HL-60 (cell line): ENCODE measurements at places on chromosomes 5 and 9.

DNA sequence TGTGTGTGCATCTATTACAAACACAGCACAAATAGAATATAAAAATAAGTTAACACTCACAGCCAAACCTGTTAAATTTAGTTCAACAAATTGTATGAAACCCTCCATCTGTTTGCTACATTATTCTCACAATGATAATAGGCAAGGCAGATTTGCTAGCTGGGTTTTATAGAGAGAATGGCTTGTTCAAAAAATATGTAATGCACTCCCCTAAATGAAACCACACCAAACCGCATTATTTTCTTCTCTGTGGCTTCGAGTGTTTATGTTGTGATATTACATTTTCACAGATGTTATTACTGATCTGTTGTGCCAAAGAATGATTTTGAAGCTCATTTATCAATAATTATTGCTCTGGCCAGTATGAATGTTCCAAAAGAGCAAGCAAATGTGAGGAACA lies 92.9 kb downstream of the SPATA31D1 start:
- DNase-seq = no peak

- DNase-seq = peak; percentile 75
Measured at GRCh38 chr5:95924720-95925377, 36.8 kb downstream of the ELL2 start.

- DNase-seq = no peak
Measured at GRCh38 chr9:37511016-37512010, 25.6 kb downstream of the POLR1E start.

GRCh38 chr9:1001838-1002237 lies 25.4 kb downstream of the DMRT3 start:
- no peak for DNase-seq

- peak; percentile 84 for DNase-seq
Measured at GRCh38 chr9:136373300-136374182, at the start of gene CARD9. CARD9 (minus strand) TSS chr9:136373669; CDS start chr9:136372078, 1,591 bp downstream.

DNA sequence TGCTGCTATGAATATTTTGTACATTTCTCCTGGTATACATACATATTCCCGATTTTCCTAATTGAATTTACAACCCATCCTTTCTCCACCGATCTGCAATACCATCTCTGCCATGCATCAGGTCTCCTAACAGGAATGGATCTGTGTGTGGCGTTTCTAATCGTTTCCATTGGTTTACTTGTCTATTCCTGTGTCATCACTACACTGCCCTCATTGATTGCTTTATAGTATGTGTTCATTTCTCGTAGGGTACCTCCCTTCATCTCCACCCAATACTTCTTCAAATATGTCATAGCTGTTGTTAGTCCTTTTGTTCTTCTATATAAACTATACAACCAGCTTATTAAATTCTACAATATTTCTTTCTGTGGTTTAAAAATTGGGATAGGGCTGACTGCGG lies 7.1 kb upstream of the OR2S2 start:
- DNase-seq = no peak

DNA sequence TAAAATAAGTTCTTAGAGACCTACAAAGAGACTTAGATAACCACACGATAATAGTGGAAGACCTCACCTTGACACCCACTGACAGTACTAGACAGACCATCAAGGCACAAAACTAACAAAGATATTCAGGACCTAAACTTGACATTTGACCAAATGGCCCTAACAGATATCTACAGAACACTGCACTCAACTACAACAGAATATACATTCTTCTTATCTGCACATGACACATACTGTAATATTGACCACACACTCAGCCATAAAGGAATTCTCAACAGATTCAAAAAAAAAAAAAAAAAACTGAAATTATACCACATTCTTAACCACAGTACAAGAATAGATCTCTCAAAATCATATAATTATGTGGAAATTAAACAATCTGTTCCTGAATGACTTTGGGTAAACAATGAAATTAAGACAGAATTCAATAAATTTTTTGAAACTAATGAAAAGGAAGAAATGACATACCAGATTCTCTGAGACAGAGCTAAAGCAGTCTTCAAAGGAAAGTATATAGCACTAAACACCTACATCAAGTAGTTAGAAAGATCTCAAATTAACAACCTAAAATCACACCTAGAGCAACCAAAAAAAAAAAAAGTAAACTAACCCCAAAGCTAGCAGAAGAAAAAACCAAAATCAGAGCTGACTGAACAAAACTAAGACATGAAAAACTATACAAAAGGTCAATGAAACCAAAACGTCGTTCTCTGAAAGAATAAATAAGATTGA lies 362.3 kb upstream of the POU5F2 start:
- DNase-seq = no peak

DNA sequence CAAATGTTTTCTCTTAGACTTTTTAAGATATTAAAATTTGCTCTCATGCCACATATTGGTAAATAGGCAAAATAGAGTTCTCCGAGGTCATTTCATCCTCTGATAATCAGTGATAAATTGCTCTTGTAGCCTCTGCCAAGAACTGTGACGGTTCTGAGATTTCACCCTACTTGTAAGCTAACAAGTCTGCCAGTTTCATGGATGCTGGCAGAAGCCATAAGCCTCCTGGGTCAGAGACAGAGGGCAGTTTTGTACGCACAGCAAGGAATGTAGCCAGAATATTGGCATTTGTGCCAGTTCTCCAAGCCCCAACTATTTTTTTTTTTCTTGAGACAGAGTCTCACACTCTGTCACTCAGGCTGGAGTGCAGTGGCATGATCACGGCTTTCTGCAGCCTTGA lies 945.0 kb upstream of the WWC1 start:
- no peak for DNase-seq

DNA sequence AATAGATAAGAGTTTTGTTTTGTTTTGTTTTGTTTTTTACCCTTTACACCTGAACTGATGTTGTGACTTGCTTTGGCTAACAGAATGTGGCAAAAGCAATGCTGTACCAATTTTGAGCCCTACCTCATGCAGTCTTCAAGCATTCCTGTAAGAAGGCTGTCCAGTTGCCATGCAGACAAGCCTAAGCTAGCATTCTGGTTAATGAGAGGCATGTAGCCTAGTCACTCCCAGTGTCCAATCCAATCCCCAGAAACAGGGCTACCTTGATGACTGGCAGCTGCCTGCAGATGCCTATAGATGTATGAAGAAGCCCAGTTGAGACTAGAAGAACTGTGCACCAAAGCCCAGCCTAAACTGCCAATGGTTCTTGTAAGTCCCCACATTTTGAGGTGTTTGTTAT lies 9.4 kb upstream of the EFNA5 start:
- no peak for DNase-seq

- DNase-seq = no peak
Measured at GRCh38 chr5:59062986-59063683, 480.3 kb downstream of the RAB3C start.

GRCh38 chr9:34771007-34771406 lies 61.1 kb upstream of the CCL21 start:
- no peak for DNase-seq

- no peak for DNase-seq
Measured at GRCh38 chr9:135480071-135480939, 723 bp downstream of the PPP1R26 start.
